ENCODE measurements at places on chromosomes 5 and 9.

DNA sequence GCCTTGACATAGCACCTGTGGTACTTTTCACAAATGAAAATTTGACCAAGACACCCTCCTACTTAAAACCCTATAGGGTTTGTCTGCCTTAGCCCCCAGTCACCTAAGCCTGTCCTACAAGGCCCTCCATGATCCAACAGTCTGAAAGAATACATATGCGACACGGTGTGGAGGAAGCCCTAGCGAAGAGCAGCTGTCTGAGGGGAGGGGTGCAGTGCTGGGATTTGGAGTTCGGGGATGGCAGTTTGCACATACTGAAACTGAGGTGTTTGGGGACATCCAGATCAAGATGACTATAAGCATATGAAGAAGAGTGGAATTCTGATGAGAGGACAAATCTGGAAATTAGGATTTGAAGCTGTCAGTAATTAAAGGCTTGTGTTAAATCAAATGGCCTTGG is 7.2 kb upstream of the MYORG start:
- no peak for DNase-seq

GRCh38 chr9:82127465-82127864 is 138.9 kb downstream of the SPATA31D1 start:
- no peak for DNase-seq

- DNase-seq = peak; percentile 51
These were observed 155.7 kb upstream of the EFNA5 start for GRCh38 chr5:107826311-107827000.

DNA sequence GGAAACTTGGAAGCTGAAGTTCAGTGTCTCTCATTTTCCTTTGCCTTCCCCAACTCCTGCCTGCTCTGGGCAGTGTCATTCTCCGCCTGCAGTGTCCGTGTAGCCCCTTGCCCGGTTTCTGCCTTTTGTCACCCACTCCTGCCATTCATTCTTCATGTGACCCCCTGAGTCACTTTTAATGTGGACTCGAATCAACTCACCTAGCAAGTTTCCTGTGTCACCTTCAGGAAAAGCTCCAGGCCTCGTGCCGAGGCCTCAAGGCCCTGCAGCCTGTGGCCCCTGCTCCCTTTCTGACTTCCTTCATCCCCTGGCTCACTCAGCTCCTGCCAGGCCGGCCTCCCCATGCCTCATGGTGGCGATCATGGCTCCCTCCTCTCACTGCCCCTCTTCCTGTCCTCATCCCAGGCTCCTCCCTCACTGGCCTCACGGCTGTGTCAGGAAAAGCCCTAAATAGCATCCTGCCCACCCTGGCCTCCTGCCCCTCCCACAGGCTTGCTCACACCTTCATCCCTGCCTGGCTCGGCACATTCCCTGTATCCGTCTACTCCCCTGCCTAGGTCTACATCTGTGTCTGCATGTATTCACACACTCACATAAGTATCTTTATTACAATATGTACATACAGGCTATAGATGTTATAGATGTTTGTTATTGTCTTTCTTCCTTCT is 294.9 kb downstream of the MED10 start:
- DNase-seq = peak; percentile 4

DNA sequence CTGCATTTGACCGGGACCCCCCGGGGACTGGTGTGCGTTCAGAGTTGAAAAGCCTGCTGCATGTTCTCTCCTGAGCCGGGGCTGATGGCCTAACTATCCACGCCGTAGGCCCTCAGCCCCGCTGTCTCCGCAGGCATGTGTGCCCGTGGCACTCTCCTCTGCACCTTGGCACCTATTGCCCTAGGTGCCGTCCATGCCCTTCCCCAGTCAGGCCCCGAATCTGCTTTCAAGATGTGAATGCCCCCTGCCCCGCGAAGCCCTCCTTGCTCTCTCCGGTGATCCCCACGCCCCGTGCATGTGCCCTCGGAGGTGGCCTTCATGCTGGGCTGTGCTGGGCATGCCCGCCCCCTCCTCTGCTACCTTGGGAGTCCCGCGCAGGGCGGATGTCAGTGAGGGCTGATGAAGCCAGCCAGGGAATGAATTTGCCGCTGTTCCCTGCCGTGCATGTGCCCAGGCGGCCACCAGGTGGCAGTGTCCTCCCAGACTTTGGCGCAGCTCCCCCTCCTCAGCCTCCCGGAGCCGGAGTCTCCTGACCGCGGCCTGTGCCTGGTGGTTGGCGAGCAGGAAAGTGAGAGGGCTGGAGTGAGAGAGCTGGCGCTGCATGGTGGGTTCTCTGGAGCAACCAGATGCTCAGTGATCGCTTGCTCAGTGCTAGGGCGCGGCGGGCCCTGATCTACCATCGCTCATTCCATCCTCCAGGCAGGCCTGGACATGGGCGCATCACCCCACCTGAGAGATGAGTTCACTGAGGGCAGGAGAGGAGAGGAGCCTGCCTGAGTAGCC is 112.9 kb upstream of the LMX1B start:
- peak; percentile 97 for DNase-seq

GRCh38 chr5:140157032-140157781 is 17.8 kb upstream of the CYSTM1 start:
- DNase-seq = peak; percentile 92

DNA sequence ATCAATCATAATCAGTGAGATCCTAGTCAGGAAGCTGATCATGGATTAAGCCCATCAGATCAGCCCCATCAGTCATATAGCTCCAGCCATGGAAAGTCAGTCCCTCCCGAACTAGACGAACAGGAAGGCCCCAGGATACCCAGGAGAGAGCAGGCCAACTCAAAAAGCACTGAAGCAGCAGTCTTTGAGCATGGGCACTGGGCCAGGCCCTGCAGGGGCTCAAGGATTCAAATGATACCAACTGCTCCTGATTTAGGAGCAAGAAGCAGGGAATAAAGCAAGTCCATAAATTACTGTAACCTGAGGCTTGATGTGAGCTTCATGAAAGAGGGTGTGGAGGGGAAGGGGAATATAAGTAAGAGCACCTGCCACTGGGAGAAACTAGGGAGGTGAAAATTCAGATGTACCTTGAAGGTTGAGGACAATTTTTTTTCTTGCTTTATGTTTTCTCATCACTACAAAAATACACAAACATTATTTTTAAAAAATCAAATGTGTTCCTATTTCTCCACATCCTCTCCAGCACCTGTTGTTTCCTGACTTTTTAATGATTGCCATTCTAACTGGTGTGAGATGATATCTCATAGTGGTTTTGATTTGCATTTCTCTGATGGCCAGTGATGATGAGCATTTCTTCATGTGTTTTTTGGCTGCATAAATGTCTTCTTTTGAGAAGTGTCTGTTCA is 115.2 kb downstream of the SIL1 start:
- DNase-seq = no peak

DNA sequence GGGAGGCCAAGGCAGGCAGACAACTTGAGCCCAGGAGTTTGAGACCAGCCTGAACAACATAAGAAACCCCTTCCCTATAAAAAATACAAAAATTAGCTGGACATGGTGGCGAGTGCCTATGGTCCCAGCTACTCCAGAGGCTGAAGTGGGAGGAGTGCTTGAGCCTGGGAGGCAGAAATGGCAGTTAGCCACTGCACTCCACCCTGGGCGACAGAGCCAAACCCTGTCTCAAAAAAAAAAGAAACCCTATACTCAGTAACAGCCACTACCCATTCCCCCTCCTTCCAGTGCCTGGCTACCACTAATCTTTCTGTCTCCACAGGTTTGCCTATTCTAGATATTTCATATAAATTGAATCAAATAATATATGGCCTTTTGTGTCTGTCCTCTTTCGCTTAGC is 14.3 kb upstream of the SIL1 start:
- no peak for DNase-seq

- no peak for DNase-seq
These were observed 188.9 kb downstream of the MPDZ start for GRCh38 chr9:13090628-13091027.

- DNase-seq = no peak
These were observed 98.5 kb downstream of the STRBP start for GRCh38 chr9:123169926-123170325.

GRCh38 chr5:135127439-135128240 is 93.6 kb upstream of the PITX1 start:
- DNase-seq = peak; percentile 30

DNA sequence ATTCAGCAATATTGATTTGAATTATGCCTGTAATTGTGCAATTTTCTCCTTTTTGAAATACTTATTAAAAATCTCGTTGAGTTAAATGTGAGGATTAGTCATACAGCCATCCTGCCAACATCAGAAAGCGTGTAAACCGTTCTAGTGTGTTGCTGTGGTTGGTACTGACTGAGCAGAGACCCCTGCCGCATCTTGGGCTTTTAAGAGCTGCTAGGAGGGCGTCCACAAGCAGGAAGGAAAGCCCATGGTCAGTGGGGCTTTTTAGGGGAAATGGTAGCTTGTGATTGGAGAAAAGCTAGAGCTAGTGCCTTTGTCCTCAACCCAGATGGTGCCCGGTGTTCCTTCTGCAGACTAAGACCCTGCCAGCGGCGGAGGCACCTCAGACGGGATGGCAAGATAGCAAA is 1.3 kb downstream of the SDHA start:
- DNase-seq = peak; percentile 51

- DNase-seq = no peak
These were observed 161.9 kb downstream of the CCDC171 start for GRCh38 chr9:15714746-15715145.
